ENCODE measurements at places on chromosomes 3 and 15. TPM values are rescaled to one million over a fixed set of nuclear protein-coding genes. Genes with fewer than 3 reads are reported as not detected.

TMEM212 gene
- not detected for total RNA-seq

MUC20 gene
- total RNA-seq, result 0.85 TPM

SPRED1 gene
- total RNA-seq, result 0.06 TPM

PLSCR5 gene
- not detected for total RNA-seq

NOX5 gene
- total RNA-seq, result 0.06 TPM

PLAAT1 gene
- total RNA-seq, result not detected

STX19 gene
- not detected for total RNA-seq

CHRNA5 gene
- total RNA-seq, result 6.8 TPM

VEPH1 gene
- total RNA-seq, result not detected

RHOV gene
- total RNA-seq, result not detected
